ENCODE measurements at places on chromosomes 6 and 20.

- no peak for DNase-seq
Measured at GRCh38 chr6:95243053-95243452, 334.3 kb upstream of the MANEA start.

DNA sequence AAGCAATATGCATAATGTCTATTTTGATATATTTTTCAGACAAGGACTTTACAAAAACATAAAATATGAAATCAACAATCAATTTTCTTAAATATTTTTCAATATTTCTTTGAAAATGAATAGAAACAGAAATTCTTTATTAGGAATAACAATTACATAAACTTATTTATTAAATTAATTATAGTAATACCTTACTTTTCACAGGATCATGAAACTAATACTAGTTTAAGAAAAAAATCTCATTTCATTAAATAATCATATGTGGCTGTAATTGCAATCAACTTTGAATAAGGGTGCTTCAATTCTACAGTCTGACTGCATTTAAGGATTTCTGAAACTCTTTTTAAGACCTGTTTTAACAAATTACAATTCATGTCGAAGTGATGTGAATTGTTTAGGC lies 26.6 kb downstream of the EPHA7 start:
- DNase-seq = no peak

DNA sequence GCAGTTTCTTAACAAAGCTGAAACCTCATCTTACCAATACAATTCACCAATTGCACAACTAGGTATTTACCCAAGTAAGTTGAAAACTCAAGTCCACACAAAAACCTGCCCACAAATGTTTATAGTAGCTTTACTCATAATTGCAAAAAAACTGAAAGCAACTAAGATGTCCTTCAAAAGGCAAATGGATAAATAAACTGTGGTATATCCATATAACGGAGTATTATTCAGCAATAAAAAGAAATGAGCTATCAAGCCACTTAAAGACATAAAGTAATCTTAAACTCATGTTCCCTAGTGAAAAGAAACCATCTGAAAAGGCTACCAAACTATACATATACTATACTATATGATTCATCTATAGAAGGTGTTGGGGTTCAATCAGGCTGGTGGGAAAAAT lies 179.7 kb downstream of the HACE1 start:
- DNase-seq = no peak

DNA sequence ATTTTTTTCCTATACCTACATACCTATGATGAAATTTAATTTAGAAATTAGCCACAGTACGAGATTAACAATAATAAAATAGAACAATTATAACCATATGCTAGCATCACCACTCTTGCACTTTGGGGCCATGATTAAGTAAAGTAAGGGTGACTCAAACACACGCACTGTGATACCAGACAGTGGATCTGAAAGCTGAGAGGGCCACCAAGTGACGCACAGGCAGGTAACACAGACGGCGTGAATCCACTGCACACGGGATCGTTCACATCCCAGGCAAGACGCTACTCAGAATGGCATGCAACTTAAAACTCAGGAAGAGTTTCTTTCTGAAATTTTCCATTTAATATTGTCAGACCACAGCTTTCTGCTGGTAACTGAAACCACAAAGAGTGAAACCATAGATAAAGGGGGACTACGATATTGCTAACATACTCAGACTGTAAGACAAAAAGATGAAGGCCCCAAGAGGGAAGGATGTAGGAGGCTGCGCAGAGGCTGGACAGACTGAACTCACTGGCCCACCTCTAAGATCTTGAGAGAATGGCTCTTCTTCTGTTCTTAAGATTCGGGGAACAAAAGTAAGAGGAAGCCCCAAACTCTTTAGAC lies 17.9 kb downstream of the RRBP1 start:
- no peak for DNase-seq

All from PC-9 (cell line).